Fibroblast of pulmonary artery (primary cell): ENCODE measurements at places on chromosomes 13 and 19.

GRCh38 chr19:7862413-7862951, 11.7 kb downstream of the PRR36 start:
- peak; percentile 46 for DNase-seq

GRCh38 chr13:40130871-40131636, 475.6 kb downstream of the COG6 start:
- DNase-seq, result peak; percentile 66

DNA sequence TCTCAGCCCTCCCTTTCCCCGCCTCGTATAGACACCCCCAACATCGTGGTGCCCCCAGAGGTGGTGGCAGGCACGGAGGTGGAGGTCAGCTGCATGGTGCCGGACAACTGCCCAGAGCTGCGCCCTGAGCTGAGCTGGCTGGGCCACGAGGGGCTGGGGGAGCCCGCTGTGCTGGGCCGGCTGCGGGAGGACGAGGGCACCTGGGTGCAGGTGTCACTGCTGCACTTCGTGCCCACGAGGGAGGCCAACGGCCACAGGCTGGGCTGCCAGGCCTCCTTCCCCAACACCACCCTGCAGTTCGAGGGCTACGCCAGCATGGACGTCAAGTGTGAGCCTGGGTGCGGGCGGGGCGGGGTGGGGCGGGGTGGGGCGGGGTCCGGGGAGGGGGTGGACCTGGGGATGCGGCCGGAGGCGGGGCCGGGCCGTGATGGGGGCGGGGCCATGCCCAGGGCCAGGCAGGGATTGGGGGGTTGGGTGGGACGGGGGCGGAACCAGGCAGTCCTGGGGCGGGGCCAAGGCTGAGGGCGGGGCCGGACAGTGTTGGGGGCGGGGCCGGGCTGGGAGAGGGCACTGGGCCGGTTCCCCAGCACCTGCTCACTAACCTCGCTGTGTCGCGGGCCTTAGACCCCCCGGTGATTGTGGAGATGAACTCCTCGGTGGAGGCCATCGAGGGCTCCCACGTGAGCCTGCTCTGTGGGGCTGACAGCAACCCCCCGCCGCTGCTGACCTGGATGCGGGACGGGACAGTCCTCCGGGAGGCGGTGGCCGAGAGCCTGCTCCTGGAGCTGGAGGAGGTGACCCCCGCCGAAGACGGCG, 7.8 kb downstream of the MAG start:
- no peak for DNase-seq

DNA sequence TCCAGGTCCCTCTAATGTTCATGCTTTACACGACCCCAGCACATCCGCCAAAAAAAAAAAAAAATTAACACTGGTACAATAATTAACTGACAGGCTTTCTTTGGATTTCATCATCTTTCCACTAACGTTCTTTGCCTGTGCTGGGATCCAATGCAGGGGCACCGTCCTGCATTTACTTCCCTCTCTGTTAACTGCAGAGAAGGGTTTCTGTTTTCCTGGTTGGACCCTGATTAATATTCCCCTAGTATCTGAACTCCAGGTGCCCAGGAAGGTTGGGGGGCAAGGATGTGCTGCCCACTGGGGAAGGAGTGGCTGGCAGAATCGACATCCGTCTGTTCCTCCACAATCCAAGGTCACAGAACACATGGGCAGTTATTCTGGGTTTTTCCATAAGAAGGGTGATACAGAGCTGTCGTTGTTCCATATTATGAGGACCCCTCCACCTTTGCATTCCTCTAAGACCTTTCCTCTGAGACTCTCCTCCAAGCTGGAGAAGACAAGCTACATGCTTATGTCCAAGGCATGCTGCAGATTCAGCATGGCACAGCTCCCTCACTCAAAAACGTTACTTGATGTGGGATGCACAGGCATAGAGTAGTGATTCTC, 4.5 kb upstream of the LAIR1 start:
- DNase-seq, result no peak

DNA sequence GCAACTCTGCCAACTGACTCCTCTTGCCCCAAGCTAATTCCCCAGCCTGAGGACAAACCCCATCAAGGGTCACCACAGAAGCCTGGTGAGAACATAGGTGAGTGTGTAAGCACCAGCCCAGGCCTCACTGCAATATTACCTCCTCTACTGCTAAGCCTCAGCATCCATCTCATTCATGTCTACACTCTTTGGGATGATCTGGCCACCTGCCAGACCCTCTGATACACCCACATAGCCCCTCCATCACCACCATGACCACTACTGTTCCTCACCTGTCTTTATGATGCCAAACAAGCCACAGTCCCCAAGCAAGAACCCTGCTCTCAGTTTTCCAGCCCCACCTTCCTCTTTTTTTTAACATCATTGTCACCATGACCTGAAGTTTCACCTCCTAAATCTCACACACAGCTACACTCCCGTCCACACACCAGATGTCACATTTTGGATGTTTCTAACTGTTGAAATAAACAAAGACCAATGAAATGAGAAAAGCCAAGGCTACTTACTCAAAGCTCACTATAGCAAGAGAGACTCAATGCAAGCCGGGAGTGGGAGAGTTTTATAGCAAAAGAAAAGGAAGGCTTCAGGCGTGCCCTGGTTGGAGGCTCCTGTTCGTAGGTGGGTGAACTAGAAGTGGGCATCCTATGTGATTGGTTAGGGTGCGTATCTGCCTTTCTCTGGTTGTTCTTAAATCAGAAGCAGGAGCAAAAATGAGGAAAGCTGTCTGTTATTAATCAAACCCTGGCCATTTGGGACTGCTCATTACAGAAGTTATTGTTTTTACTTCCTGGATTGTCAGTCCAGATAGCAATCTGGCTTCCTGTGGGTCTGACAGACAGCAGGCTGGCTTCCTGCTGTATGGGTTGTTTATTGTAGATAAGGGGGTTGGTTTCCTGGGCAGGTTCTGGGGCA, 2.0 kb downstream of the ZNF792 start:
- peak; percentile 46 for DNase-seq

DNA sequence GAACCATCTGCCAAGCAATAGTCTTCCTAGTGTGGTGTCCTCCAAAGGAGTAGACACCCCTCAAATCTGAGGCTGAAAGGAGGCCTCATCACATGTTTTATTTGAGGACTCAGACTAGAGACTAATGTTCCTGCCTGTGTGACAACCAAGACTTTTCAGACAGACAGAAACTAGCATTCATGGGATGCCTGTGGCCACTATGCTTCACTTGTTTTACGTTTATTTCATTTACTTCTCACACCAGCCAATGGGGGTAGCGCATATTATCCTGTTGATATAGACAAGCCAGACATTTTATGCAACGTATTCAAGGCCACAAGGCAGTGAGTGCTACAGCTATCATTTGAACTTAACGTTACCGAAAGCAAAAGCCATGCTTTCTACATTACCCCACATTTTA, 391.7 kb upstream of the HTR2A start:
- no peak for DNase-seq

- DNase-seq, result no peak
These were observed 18.2 kb upstream of the GTF2F2 start for GRCh38 chr13:45102136-45102507.

DNA sequence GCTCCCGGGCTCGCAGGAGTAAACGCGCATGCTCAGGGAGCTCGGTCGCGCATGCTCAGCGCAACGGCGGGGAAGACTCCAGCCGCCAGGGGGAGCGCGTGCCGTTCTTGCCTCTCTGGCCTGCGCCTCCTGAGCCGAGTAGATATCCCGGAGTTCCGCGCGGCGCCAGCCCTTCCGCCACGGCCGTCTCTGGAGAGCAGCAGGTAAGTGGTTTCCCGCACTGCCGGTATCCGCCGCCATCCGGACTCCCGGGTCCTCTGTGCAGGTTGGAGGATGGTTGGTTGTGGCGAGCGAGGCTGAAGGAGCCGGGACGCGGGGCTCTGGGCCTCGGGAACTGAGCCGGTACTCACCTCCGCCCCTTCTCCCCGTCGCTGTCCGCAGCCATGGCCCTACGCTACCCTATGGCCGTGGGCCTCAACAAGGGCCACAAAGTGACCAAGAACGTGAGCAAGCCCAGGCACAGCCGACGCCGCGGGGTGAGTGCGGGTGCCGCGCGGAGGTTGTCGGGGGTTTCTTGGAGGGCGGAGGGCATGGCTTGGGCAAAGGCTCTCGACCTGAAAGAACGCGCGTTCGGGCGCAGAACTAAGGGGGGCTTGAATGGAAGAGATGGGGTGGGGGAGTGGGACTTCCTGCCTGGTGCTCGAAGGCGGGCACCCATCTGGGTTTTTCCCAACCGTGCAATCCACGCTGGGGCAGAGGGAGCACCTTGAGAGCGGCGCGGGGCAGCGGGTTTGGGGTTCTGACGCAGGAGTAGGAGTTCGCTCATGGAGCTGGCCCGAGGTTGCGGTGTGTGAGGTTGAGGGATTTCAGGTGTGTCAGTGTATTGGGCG, at the start of gene RPL36:
Gene RPL36 (plus strand): TSS at position 171 of the 830 bp plus-strand sequence. CDS start 213 bp downstream, at position 384.
- DNase-seq, result peak; percentile 98

DNA sequence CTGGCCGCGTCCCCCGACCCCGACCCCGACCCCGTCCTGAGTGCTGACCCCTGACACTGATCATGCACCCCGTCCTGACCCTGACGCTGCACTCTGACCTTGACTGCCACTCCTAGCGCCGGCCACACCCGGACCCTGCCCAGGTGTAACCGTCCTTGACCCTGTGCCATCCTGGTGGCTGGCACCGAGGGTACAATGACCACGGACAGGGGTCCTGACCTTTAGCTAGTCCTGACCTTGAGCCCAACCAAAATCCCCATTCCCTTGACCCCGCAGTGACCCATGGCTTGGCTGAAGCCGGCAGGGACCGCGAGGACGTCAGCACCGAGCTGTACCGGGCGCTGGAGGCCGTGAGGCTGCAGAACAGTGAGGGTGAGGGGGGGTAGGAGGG, 25.9 kb downstream of the CLEC4M start:
- DNase-seq, result no peak

- no peak for DNase-seq
These were observed 14.4 kb downstream of the CEACAM4 start for GRCh38 chr19:41612483-41612882.

GRCh38 chr13:43298816-43299215, 275.4 kb downstream of the DNAJC15 start:
- no peak for DNase-seq

DNA sequence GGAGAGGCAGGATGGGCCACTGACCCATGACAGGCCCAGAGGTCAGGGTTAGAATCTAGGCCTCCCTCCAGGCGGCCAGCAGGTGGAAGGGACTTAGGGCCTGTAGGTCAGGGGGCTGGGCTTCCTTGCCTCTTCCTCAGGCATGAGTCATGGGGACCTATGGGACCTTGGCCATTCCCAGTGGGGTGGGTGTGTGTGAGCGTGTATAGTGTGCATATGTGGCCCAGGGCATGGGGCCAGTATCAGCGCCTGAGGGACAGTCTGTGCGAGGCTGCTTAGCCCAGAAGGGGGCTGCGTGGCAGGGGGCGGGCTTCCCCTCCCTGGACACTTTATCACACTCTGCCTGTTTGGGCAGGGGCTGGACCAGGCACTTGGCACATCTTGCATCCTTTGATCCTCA, 13.3 kb downstream of the KCTD15 start:
- peak; percentile 18 for DNase-seq

DNA sequence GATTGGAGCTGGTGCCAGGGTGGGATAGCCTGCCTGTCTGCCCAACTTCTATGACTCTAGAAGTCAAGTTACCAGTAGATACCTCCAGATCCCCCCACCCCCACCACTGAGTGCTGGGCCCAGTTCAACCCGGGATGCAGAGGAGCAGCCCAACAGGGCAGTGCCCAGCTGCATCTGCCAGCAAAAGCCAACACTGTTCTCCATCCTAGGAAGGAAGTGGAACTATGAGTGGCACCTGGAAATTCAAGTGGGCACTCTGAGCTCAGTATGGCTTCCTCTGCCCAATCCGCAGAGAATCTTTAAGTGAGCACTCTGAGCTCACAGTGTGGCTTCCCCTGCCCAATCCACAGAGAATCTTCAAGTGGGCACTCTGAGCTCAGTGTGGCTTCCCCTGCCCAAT, 14.2 kb downstream of the TUBGCP3 start:
- no peak for DNase-seq

DNA sequence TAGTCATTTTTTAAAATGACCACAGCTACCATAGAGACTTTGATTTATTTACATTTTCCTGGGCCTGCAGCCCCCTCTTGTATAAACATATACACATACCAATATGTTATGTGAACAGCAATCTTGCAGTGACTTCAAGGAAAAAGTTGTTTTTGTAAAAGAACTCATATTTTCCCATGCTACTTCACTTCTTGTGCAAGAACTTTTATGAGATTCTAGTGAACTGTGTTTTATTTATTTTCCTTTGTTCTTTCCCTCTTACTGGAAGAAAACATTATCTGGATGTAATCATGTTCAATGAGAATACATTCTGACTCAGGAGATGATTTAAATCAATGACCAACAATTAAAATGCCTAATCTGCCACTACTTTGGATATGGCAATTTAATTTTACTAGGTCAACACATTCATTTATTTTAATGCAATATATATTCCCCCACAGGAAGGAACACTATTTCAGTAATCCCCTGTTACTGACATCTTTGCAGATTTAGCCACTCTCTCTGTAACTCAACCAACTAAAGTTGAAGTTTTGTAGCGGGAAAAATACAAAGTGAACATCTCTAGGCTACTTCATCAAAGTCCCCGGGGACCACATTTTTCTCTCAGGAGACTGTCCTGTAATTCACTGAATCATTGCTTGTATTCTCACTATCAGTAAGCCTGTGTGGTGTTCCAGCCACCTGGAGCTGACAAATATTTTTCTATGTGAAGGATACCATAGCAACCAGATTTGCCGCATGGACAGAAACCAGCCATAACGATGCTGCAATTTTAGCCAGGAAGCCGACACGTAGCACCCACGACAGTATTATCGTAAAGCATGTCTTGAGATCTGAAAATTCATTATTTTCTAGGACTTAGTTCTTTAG, 90.5 kb downstream of the STARD13 start:
- peak; percentile 96 for DNase-seq

DNA sequence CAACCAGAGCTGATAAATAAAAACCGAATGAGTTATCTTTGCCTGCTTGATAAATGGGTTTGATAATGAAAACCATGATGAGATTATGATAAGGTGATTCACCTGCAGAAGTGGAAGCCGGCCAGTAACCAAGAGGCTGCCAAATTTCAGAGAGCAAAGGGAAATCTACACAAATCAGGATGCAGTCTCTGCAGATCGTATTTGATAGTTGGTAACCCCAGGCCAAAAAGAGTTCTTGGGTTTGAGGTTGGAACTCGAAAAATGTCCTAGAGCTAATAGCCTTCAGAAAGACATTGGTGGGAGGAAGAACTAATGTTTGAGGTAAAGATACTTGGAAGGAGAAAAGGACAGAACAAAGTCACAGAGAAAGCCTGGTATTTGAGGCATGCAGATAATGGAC, 9.6 kb upstream of the LATS2 start:
- no peak for DNase-seq

GRCh38 chr13:23608701-23609413, 38.6 kb downstream of the TNFRSF19 start:
- no peak for DNase-seq

DNA sequence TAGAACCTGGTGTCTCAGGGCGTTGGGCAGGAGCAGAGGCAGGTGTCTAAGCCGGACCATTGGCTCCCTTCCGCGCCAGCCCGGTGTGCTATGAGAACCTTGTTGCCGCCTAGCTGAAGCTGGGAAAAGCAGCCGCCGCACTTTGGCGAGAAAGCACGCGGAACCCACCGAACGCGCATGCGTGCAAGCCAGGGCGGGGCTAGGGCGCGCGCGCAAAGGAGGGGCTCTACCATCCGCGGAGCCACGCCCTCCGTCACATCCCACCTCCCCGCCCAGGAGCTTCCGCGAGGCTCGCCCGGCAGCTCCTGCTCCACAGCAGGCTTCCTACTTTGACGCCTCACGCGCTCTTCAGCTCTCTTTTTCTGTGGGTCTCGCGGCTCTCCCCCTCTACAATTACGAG, 51.3 kb downstream of the WDR87 start:
- DNase-seq, result peak; percentile 31

- peak; percentile 89 for DNase-seq
These were observed 22.8 kb upstream of the NDUFS7 start for GRCh38 chr19:1360818-1361461.

- no peak for DNase-seq
These were observed 7.4 kb upstream of the IL17D start for GRCh38 chr13:20696073-20696472.
